ENCODE measurements at places on chromosomes 7 and 10.

GRCh38 chr7:53446170-53446569 is 410.7 kb downstream of the POM121L12 start:
- no peak for DNase-seq

GRCh38 chr10:128046953-128047290 is 79.3 kb downstream of the MKI67 start:
- no peak for DNase-seq

- no peak for DNase-seq
Observed at GRCh38 chr10:101284101-101284743, 55.0 kb upstream of the LBX1 start.

GRCh38 chr10:14665865-14666857 is 108.5 kb downstream of the FAM107B start:
- DNase-seq, result no peak

DNA sequence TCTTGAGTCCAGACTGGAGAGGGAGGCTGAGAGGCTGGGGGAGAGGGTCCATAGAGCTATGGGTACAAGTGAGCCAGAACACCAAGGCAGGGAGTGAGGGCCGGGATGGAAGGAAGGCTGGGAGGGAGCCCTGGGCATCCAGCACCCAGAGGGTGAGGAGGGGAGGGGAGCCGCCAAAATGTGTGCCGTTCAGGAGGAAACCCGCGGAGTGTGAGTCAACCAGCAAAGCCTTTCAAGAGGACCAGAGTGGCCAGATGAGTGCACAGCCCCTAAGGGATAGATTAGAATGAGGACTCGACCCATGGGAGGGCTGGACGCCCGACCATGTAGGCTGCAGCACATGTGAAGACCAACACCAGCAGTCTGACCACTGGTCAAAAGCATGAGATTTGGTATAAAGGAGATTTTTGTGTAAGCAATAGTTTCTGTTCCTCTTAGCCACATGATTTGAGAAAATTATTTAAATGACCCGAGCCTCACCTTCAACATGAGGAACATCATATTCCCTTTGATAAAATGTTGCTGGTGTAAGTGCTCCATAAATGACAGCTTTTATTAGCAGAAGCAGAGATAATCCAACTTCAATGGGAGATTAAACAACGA is 179.7 kb upstream of the GRB10 start:
- DNase-seq, result no peak

GRCh38 chr7:17009007-17009719 is 127.4 kb upstream of the AGR3 start:
- peak; percentile 26 for DNase-seq

DNA sequence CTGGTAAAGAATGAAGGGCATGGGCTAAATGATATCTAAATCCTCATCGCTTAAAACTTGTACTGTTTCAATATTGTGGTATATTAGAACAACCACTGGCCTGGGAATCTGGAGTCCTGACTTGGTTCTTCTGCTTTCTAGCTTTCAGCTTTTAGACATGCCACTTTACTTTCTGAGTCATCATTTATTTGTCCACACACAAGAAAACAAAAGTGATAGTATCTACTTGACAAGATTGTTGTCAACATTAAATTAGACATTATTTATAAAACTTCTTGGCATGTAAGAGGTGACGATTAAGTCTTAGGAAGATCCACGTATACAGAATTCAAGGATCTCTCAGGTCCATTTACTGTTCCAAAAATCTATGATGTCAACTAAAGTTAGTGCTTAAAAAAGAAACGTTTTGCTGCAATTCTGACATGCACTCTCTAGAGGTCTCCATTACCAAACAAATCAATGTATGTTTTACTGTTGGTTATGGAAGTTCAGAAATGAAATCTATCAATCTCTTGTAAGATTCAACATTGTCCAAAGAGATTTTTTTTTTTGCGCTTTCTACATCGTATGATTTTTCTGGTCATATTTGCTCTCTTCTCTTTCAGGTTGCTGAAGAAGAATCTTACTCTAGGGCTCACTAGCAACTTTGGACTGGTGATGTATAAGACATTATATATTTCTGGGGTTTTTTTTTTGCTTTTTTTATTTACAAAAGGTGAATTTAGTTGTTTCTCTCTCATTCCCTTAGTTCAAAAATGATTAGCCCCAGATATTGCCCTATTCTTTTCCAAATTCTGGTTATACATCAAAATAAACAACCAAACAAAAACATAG is 53.6 kb upstream of the DYNC1I1 start:
- peak; percentile 43 for DNase-seq

DNA sequence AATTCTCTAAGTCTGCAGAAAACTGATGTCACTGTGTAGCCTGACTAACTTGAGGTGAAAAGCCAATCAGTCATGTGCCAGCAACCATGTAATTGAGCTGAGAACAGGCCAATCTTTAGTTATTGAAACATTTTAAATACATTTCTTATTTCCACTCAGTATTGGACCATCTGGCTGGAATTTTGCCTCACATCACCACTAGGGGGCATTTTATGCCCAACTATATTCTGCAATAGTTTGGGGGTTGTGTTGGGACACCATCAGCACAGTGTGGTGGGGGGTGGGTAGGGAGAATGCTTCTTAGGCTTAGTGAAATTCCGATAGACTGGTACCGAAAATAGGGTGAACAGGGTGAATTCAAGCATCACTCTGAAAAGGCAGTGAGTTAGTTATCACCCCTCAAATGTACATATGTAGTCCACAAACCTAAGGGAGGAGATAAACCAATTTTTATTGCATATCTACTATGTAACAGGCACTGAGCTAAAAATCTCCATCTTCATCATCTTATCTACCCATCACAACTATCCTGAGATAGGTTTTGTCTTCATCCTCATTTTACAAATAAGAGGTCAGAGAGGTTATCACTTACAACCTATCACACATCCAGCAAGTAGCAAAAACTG is 17.8 kb downstream of the NPSR1 start:
- DNase-seq, result peak; percentile 29

DNA sequence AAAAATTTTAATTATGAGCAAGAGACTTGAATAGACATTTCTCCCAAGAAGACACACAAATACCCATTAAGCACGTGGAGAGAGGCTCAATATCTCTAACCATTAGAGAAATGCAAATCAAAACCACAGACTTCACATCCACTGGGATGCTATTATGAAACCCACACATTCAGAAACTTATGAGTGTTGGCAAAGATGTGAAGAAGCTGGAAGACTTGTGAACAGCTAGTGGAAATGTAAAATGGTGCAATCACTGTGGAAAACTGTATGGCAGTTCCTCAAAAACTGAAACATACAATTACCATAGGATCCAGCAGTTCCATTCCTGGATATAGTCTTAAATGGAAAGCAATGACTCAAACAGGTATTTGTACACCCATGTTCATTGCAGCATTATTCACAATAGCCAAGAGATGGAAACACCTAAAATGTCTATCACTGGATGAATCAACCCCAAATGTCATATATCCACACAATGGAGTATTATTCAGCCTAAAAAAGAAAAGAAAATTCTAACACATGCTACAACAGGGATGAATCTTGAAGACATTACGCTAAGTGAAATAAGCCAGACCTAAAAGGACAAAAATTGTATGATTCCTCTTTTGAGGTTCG is 53.5 kb upstream of the FRMD4A start:
- DNase-seq, result no peak

GRCh38 chr7:143518521-143518920 is 40.8 kb downstream of the TAS2R41 start:
- DNase-seq, result no peak

GRCh38 chr7:50721661-50722259 is 60.9 kb downstream of the GRB10 start:
- DNase-seq, result no peak

- DNase-seq, result peak; percentile 53
Observed at GRCh38 chr7:4851459-4852422, 10.1 kb downstream of the PAPOLB start.

DNA sequence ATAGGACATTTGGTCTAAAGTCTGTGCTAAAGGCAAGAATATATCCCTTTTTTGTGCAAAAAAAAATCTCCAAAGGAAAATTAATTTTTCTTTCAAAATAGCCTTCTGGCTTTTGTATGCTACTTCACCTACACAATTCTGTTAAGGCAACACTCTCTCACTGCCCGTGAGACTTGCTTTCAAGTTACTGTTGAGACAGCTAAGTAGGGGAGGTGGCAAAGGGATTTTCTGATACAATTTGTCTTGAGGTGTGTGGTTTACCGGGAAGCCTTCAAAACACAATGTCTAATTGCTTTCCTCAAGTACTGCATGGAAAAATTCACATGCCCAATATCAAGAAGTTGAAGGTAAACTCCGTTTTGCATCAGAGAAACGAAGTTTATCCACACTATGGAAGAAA is 50.8 kb upstream of the RSU1 start:
- no peak for DNase-seq

DNA sequence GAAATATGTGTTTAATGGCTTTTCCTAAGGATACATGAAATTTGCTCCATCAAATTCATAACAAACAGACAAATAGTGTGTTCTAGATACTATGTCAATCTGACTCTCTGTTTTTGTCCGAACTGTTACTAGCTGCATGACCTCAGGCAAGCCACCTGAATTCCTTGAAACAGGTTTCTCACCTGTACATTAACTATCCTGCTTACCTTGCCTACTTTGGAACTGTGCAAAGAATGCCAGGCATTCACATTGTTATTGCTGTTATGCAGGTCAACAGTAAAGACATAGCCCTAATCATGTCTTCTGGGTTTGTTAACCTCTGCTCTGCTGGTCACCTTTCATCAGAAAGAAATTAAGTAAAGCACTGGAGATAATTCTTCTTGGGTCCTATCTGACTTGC is 1283.9 kb upstream of the CELF2 start:
- DNase-seq, result no peak

- no peak for DNase-seq
Observed at GRCh38 chr10:28332726-28333125, 29.9 kb upstream of the MPP7 start.

GRCh38 chr7:112023786-112024185 is 182.4 kb downstream of the DOCK4 start:
- no peak for DNase-seq

- no peak for DNase-seq
Observed at GRCh38 chr10:61120805-61121204, 176.8 kb upstream of the RHOBTB1 start.

- DNase-seq, result no peak
Observed at GRCh38 chr10:74683067-74683466, 143.3 kb upstream of the KAT6B start.
